ENCODE measurements at places on chromosomes 11 and 22. TPM values are rescaled to one million over a fixed set of nuclear protein-coding genes. Genes with fewer than 3 reads are reported as not detected.

The RPLP2 gene
- 531 TPM for total RNA-seq

The OR51B5 gene
- total RNA-seq, result 2.0 TPM

The KCTD14 gene
- 6.0 TPM for total RNA-seq

The OTOG gene
- total RNA-seq, result not detected

The C22orf39 gene
- 69.2 TPM for total RNA-seq

The SEPTIN5 gene
- 24.5 TPM for total RNA-seq

The GUCY1A2 gene
- total RNA-seq, result 3.6 TPM

The CCDC116 gene
- 2.0 TPM for total RNA-seq

The TH gene
- total RNA-seq, result not detected

The ARHGAP20 gene
- total RNA-seq, result 8.8 TPM

The B4GALNT4 gene
- total RNA-seq, result 22.2 TPM

The ISX gene
- total RNA-seq, result not detected

The CCDC87 gene
- not detected for total RNA-seq

The CDC42BPG gene
- total RNA-seq, result not detected

The ATG16L2 gene
- 26.9 TPM for total RNA-seq

The SMIM35 gene
- total RNA-seq, result not detected

The TCN1 gene
- total RNA-seq, result not detected

The CRYBA4 gene
- not detected for total RNA-seq

The BEST1 gene
- total RNA-seq, result 53.2 TPM

The RAC2 gene
- 7.4 TPM for total RNA-seq

The HBG1 gene
- total RNA-seq, result not detected

The TRIM51 gene
- not detected for total RNA-seq

The GAB4 gene
- not detected for total RNA-seq

The FOLR2 gene
- 60.9 TPM for total RNA-seq

The MAJIN gene
- total RNA-seq, result not detected

The NEAT1 gene
- 439 TPM for total RNA-seq

The CNTN5 gene
- total RNA-seq, result under 0.01 TPM

The GRAMD1B gene
- 37.2 TPM for total RNA-seq

The RAG1 gene
- 0.22 TPM for total RNA-seq

The MAML2 gene
- 38.4 TPM for total RNA-seq

The BIK gene
- total RNA-seq, result not detected

The TUB gene
- total RNA-seq, result 14.5 TPM

The RNF214 gene
- 16.6 TPM for total RNA-seq

The PKP3 gene
- total RNA-seq, result 13.2 TPM

The GPHA2 gene
- not detected for total RNA-seq

The TTC36 gene
- 2.7 TPM for total RNA-seq

The RBMXL2 gene
- total RNA-seq, result not detected

The GLYAT gene
- not detected for total RNA-seq

The CFAP300 gene
- 9.6 TPM for total RNA-seq

The CCT8L2 gene
- total RNA-seq, result not detected

The C11orf42 gene
- total RNA-seq, result not detected

The MGAT3 gene
- 32.7 TPM for total RNA-seq

The OR5A1 gene
- not detected for total RNA-seq

The DNAL4 gene
- 17.3 TPM for total RNA-seq

The OR5P2 gene
- not detected for total RNA-seq

The P4HA3 gene
- total RNA-seq, result 1.4 TPM
